CD14-positive monocyte (primary cell): ENCODE measurements at places on chromosomes 1 and 21. TPM values are rescaled to one million over a fixed set of nuclear protein-coding genes. Genes with fewer than 3 reads are reported as not detected.

The KCNE2 gene
- not detected in 2 replicates for polyA plus RNA-seq

The TSSK3 gene
- polyA plus RNA-seq, result 1.1 TPM

The UFC1 gene
- polyA plus RNA-seq, result 120 TPM

The LEFTY1 gene
- 0.13 TPM in 1 of 2 replicates, not detected in the other for polyA plus RNA-seq

DNA sequence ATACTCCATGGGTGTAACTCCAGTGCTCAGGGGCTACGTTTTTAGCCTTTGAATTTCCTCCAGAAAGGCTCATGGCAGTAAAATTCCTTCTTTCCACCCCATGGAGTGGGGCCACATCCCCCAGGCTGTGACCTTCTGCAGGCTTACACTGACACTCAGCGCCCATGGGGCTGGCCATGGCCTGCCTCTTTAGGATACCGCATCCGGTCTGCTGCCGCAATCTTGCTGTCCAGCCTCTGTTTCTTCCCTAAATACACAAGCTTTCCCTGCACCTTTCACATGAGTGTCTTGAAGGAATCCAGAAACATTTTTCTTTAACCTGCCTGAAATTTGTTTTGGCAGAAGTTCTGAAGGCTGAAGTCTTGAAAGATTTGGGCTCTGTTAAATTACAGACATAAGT lies 170.5 kb downstream of the NTMT2 start:
- H3K4me3 ChIP-seq, result no peak overlapping the region
- no peak for DNase-seq
- H3K36me3 ChIP-seq, result no peaks in the 10 kb centered on the region
- H3K27me3 ChIP-seq, result no peaks in the 10 kb centered on the region
- no peak overlapping the region for H3K27ac ChIP-seq

- H3K27ac ChIP-seq, result no peak overlapping the region
- no peaks in the 10 kb centered on the region for H3K27me3 ChIP-seq
- DNase-seq, result no peak
- no peak overlapping the region for H3K4me3 ChIP-seq
- H3K4me1 ChIP-seq, result no peaks in the 10 kb centered on the region
These were observed 23.3 kb downstream of the SHISA4 start for GRCh38 chr1:201911826-201912571.

GRCh38 chr21:14275702-14276205 lies 59.8 kb downstream of the RBM11 start:
- H3K4me3 ChIP-seq, result no peak overlapping the region
- no peak for DNase-seq
- no peak overlapping the region for H3K27ac ChIP-seq
- H3K27me3 ChIP-seq, result peaks cover 8% of the 10 kb centered on the region
- H3K4me1 ChIP-seq, result peaks cover 6% of the 10 kb centered on the region

- H3K27me3 ChIP-seq, result no peaks in the 10 kb centered on the region
- H3K4me3 ChIP-seq, result no peak overlapping the region
- no peak overlapping the region for H3K27ac ChIP-seq
These were observed 132.4 kb downstream of the MAP3K21 start for GRCh38 chr1:233459968-233460367.

- no peak overlapping the region for H3K4me3 ChIP-seq
- H3K27me3 ChIP-seq, result no peaks in the 10 kb centered on the region
- peak; percentile 59 for DNase-seq
- H3K36me3 ChIP-seq, result no peaks in the 10 kb centered on the region
- H3K4me1 ChIP-seq, result peaks cover 61% of the 10 kb centered on the region
These were observed 150.9 kb downstream of the ZC3H11B start for GRCh38 chr1:219461981-219462400.

GRCh38 chr1:40825996-40826395 lies 36.2 kb downstream of the CITED4 start:
- H3K27ac ChIP-seq, result no peak overlapping the region
- DNase-seq, result no peak
- H3K27me3 ChIP-seq, result no peaks in the 10 kb centered on the region
- H3K4me1 ChIP-seq, result peaks cover 15% of the 10 kb centered on the region
- H3K4me3 ChIP-seq, result no peak overlapping the region

DNA sequence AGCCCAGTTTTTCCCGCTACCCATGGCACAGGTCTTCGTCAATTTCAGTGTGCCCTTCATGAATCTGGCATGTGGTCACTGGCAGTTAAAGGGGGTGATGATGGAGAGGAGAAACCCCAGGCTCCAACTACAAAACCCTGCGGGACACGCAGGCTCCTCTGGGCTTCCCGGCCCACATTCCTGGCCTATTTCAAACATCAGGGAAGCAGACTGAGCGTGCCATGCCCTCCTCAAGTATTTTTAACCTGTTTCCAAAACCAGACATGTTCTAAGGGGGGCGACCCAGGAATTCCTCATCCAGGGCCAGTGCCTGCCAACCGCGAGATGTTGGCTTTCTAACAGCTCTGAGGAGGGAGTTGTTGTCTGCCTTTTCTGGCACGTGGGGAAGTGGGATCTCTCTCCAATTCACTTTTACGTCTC lies 85.1 kb downstream of the CAPZB start:
- H3K4me3 ChIP-seq, result no peak overlapping the region
- no peaks in the 10 kb centered on the region for H3K4me1 ChIP-seq
- H3K27ac ChIP-seq, result no peak overlapping the region
- DNase-seq, result no peak
- peaks cover 17% of the 10 kb centered on the region for H3K36me3 ChIP-seq

DNA sequence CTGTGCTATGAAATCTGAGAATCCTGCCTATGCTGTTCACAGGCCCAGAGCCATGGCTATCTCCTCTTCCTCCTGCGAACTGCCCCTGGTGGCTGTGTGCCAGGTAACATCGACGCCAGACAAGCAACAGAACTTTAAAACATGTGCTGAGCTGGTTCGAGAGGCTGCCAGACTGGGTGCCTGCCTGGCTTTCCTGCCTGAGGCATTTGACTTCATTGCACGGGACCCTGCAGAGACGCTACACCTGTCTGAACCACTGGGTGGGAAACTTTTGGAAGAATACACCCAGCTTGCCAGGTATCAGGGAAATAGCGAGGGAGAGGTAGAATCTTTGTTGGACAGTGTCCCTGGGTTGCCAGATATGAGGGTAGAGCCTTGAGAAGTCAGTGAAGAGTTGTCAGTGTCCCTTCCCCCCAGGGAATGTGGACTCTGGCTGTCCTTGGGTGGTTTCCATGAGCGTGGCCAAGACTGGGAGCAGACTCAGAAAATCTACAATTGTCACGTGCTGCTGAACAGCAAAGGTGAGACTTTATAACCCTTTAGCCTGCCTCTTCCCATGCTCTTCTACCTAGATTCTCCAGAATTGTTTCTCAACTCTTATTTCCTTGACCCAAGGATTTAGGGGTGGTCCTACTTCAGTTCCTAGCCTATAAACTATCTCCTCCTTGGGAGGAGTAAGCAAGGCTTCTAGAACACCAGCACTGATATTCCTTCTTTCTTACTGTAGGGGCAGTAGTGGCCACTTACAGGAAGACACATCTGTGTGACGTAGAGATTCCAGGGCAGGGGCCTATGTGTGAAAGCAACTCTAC lies 1.4 kb downstream of the NIT1 start:
- DNase-seq, result peak; percentile 86
- no peak overlapping the region for H3K4me3 ChIP-seq
- no peaks in the 10 kb centered on the region for H3K27me3 ChIP-seq
- peaks cover 40% of the 10 kb centered on the region for H3K36me3 ChIP-seq
- peaks cover 70% of the 10 kb centered on the region for H3K4me1 ChIP-seq
- peak overlapping the region; percentile 99 for H3K27ac ChIP-seq

GRCh38 chr1:109158433-109158832 lies 44.5 kb downstream of the ELAPOR1 start:
- DNase-seq, result no peak
- no peak overlapping the region for H3K27ac ChIP-seq
- no peaks in the 10 kb centered on the region for H3K36me3 ChIP-seq

DNA sequence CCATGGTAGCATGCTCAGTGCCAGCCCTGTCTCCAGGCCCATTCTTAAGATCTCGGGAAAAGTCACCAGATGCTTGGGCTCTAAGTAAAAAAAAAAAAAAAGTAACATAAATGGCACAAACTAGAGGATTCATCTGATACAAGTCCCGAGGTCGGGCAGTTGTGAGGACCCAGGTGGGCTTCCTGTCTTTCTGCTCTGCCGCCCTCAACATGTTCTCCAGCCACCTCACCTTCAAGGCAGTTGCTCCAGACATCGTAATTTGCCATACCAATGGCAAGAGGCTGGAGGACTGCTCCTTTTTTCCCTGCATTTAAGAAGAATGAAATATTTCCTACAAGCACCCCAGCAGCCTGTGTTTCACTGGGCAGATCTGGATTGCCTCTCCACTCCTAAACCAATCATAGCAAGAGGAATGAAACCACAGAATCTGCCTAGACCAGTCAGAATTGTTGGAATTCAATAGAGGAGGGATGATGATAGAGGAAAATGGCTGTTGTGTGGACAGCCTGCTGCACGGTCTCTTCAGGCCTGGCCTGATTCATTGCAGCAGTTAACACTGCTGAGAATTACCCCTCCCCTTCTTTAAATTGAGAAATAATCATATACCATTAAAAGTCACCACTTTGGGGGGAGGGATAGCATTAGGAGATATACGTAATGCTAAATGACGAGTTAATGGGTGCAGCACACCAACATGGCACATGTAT lies 5.4 kb downstream of the HMGN2 start:
- H3K36me3 ChIP-seq, result peaks cover 38% of the 10 kb centered on the region
- H3K27ac ChIP-seq, result no peak overlapping the region
- peaks cover 19% of the 10 kb centered on the region for H3K4me1 ChIP-seq
- no peak overlapping the region for H3K4me3 ChIP-seq
- no peaks in the 10 kb centered on the region for H3K27me3 ChIP-seq
- no peak for DNase-seq

DNA sequence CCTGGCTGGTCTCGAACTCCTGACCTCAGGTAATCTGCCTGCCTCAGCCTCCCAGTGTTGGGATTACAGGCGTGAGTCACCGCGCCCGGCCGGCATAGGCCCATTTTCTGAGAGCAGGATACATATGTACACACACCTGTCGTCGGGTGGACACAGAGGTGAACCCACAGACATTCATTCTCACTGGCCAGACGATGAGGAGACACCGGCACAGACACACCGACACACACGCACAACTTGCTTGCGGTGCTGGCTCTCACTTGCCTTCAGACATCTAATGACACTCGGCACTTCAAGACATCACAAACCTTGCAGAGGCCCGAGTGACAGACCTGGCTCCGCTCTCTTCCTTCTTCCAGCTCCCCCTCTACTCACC lies 579 bp downstream of the PTCH2 start:
- H3K4me3 ChIP-seq, result no peak overlapping the region
- peaks cover 23% of the 10 kb centered on the region for H3K27me3 ChIP-seq
- no peaks in the 10 kb centered on the region for H3K36me3 ChIP-seq
- no peak overlapping the region for H3K27ac ChIP-seq

GRCh38 chr1:235652364-235652763 lies 2.8 kb upstream of the GNG4 start:
- no peak overlapping the region for H3K4me3 ChIP-seq
- no peak for DNase-seq
- H3K4me1 ChIP-seq, result peaks cover 23% of the 10 kb centered on the region
- H3K27ac ChIP-seq, result no peak overlapping the region

DNA sequence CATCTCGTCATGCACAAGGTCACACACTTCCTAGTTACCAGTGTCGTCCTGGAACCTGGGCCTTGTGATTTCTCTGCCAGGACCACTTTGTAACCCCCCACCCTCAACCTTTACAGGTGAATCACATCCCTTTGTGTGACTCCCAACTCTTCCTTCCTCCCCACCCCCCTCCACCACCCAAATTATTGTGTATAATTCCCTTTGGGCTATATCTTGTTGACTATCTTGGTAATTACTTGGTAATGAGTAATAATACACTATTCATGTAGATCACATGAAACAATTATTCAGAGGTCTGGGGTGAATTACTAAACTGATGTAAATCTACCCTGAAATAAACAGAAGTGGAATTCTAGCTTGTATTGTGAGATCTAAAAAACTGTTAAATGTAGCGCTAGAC lies 1.7 kb downstream of the KCNK1 start:
- no peaks in the 10 kb centered on the region for H3K4me1 ChIP-seq
- H3K36me3 ChIP-seq, result no peaks in the 10 kb centered on the region
- no peak overlapping the region for H3K27ac ChIP-seq
- peaks cover 28% of the 10 kb centered on the region for H3K27me3 ChIP-seq
- no peak overlapping the region for H3K4me3 ChIP-seq
- DNase-seq, result no peak

DNA sequence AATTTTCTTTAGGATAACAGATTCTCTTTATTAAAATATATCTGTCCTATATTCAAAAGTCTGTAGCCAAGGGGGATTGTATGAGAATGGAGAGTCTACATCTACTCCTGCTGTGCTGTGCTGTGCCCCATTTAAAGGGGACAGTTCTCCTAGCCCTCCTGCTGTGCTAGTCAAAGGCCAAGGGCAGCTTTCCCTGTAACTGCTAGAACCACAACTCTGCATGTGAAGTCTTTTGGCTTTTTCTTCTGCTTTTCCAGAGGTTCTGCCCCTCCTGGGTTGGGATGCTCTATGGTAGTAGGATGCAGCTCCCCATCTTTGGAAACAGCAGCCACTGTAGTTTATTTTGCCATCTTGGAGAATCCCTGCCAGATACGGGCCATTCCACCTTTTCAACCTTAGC lies 197.5 kb upstream of the JUN start:
- no peak overlapping the region for H3K4me3 ChIP-seq
- no peak overlapping the region for H3K27ac ChIP-seq
- H3K36me3 ChIP-seq, result no peaks in the 10 kb centered on the region
- DNase-seq, result no peak
- no peaks in the 10 kb centered on the region for H3K27me3 ChIP-seq

DNA sequence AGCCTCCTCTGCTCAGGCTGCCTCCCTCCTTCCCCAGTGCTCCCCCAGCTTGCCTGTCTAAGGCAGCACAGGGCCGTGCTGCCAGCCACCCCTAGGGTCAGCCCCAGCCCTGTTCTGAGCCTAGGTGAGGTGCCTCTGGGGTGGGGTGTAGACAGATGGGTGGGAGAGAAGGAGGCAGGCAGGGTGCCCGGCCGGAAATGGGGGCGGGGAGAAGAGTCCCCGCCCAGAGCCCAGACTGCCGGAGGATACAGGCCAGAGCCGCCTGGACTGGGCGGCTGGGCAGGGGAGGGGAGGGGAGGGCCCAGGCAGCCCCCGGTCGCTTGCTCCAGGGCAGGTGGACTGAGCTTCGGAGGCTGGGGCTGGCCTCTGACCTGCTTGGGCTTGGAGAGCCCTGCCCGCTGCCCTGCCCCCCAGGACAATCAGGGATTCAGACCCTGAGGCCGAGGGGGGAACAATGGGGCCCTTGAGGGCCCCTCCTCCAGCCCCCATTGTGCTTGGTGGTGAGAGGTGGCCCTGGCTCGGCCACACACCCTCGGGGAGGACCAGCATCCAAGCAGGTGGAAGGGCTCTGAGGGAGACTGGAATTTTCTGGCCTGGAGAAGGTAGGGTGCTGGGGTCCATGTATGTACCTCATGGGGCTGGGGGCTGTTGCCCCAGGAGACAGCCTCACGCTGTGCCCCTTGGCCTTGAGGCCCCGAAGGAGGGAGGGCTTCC lies at the start of gene GJC2:
TSS of gene GJC2 (plus strand) at position 525 of the 714 bp plus-strand sequence. CDS start 7,829 bp downstream, outside the sequence.
- DNase-seq, result no peak
- H3K4me1 ChIP-seq, result no peaks in the 10 kb centered on the region
- H3K27me3 ChIP-seq, result no peaks in the 10 kb centered on the region
- no peak within 1 kb of the TSS for H3K27ac ChIP-seq
- H3K4me3 ChIP-seq, result no peak within 1 kb of the TSS
